ENCODE measurements at places on chromosomes 5 and 9.

DNA sequence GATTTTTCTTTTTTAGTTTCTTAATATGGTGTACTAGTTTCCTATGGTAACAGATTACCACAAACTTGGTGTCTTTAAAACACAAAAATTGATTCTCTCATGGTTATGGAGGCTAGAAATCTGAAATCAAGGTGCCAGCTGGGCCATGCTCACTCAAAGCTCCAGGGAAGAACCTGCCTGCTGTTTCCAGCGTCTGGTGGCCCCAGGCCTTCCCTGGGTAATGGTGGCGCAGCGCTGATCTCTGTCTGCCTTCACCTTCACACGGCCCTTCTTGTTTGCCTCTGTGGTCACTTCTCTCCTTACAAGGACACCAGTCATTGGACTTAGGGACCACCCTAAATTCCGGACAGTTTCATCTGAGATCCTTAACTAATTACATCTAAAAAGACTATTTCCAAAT, 70.5 kb upstream of the GFPT2 start:
- no peak for DNase-seq

GRCh38 chr5:21623831-21624230, 1229.3 kb downstream of the CDH12 start:
- DNase-seq = no peak

- peak; percentile 31 for DNase-seq
These were observed at the start of gene PRRX2 for GRCh38 chr9:129665389-129665775. Gene PRRX2, plus strand, starts transcription at chr9:129665647. Its CDS starts 221 bp downstream, at chr9:129665868.

DNA sequence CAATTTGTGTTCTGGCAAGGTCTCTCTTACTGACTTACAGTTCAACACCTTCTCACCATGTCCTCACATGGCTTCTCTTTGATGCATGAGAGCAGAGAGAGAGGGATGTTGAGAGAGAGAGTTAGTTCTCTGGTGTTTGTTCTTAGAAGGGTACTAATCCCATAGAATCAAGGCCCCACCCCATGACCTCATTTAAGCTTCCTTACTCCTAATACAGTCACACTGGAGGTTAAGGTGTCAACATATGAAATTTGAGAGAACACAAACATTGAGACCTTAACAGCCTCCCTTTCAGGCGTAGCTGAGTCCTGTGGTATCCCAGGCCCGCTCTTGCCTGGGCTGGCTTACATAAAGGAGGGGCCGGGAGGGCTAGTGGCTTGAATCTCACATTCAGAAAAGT, 10.6 kb upstream of the SEMA6A start:
- DNase-seq = no peak

GRCh38 chr5:10675177-10675700, 85.8 kb downstream of the DAP start:
- no peak for DNase-seq

- DNase-seq = no peak
These were observed 6.9 kb downstream of the PROP1 start for GRCh38 chr5:177988989-177989625.

- no peak for DNase-seq
These were observed 1.2 kb upstream of the ABO start for GRCh38 chr9:133276001-133276884.

GRCh38 chr9:14372437-14373335, 58.7 kb upstream of the NFIB start:
- DNase-seq = no peak

DNA sequence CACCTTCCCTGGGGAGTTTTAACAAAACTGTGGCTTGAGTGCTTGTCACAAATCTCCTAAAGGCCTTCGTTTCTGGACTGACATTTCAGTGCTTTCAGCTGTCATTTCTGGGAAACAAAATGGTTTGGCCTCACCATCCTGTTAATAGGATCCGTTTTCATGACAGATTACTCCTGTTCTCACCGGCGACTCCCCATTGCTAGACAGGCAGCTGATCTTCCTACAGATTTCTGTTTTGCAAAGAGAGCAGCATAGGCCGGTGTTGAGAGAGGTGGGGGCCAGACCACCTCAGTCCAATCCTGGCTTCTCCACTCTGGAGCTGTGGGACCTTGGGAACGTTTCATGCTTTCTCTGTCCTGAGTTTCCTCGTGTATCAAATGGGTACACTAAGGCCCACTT, 75.5 kb upstream of the OTULINL start:
- no peak for DNase-seq

DNA sequence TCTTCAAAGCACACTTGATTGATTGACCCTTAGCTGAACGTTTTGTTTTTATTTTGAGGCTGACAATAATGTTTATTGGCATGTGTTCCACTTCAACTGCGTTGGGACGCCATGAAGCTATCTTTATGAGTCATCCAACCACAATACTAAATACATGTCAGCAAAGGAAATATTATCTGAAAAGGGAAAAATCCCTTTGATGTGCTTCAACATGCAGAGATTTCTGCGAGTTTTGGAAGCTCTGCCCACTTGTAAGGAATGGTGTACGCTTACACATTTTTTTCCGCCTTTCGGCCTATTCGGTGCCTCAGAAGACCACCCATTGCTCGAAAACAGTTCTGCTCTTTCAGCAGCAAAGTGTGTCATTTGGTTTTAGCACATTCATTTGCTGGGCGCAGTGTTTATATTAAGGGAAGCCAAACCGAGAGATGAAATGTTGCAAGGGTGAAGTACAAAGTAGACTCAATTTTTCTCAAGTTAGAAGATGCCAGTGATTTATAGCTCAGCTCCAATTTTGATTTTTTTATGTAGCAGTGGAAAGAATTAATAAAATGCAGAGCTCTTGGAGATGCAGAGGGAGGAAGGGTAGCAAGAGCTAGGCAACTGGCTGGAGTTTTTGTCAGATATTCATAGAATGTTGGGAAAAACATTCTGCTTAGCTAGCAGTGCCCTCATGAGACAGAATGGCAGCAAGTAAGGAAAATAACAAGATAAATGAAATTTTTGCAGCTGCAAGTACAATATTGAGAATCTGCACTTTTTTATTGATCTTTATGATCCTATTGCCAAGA, 68.9 kb downstream of the PRDM6 start:
- no peak for DNase-seq

DNA sequence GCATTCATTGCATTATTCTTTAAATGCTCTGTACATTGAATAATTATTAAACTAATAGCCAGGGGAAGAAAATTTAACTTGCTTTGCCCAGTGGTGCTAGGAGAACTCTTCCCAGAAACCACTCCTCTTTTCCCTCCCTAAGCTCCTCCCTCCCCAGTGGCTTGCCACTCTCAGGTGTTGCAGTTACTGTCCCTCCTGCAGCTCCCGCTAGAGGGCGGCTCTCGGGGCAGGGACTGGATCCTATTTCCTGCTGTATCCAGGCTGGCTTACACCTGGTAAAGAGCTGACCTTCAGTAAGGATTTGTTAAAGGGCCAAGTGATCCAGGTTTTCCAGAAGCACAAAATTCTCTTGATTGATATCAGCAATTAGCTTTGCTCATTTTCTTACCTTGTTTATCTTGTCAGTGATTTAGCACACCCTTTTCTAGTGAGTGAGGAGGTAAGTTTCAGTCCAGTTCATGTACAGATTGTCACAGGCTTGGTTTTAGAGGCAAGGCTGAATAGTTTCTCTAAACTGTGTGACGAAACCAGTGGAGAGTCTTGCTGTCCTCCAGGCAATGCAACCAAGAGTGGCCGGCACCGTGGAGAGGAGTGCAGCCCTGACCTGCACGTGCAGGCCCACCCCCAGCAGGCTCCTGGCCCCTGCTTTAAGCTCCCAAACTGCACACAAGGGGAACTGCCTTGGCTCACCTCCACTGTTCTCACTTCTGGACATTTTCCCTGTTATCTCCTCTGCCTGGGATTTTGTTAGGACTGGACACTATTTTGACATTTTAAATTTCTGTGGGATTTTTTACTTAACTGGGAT, 423.8 kb downstream of the SPOCK1 start:
- peak; percentile 19 for DNase-seq

DNA sequence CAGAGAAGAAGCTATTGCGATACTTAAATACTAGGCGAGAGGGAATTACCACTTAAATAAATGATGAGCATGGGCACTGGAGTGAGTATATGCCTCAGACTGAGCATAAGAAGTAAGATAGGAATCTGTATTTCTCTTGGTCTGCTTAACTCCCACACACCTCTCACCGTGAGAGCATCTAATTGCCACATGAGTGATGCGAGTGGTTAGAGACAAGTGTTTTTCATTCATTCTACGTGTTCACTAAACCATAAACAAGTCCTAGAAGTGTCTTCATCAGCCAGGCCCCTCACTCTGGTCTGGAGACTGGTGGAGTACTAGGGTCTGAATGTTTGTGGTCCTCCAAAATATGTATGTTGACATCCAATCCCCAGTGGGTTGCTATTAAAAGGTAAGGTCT, 150.2 kb upstream of the SLC12A2 start:
- no peak for DNase-seq

- DNase-seq = no peak
These were observed 610.3 kb downstream of the TLE1 start for GRCh38 chr9:81079055-81079454.

GRCh38 chr9:137666955-137667670, 48.3 kb downstream of the EHMT1 start:
- DNase-seq = no peak

DNA sequence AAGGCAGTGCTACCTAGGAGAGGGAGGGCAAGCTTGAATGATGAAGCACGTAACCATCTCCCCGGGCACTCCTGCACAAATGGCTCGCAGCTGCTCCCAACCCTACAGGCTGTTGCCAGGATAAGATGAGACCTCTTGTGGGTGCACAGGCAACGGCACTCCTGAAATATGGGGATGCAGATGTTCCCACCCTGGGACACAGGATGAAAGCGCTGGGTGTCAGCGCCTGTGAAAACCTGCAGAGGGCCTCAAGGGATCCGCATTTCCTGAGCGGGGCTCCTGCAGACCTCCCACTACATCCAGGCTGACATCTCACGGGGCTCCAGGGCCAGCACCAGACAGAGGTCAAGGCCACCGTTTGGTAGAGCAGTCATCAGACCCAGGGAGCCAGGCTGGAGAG, 60.7 kb downstream of the SMIM23 start:
- DNase-seq = no peak

DNA sequence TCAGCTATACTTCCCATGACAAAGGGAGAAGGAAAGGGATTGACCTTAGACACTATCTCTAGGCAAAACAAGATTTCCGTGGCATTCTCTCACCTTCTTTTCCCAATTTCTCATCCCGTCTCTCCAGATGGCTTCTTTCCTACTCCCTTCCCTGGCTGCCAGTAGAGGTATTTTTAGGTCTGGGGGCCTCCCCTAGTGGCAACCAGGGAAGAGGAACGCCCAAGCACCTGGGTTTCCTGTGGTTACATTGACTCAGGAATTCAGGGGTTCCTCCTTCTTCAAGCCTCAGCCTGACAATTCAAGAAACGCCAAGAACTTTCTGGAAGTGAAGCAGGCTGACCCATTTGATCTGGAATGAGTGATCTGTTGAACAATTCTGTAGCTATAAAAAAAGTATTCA, 111.5 kb upstream of the OSMR start:
- DNase-seq = no peak

DNA sequence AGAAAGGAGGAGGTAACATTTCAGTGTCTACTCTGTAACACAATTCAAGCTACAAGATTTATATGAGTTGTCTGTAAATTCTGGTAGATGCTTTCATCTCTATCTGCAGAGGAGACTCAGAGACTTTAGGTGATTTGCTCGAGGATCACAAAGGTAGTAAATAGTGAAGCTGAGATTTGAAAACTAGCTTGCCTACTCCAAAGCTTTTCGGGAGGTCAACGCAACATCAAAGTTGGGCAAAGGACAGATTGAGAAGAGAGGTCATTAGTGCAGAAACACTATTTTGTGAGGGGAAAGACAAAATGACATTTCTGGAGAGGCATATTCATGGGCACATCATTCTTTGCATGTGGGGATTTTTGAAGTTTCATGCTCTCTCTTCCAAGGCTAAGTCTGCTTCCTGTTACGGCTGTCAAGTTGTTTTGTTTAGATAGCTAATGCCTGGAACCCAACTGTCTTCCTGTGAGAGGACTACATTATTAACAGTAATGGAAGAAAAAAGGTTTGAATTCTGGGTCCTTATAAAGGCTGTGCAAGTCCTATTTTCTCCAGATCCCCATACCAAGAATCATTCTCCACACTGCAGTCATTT, 413.5 kb upstream of the ZNF462 start:
- no peak for DNase-seq

GRCh38 chr5:81171769-81172168, 61.4 kb upstream of the CKMT2 start:
- no peak for DNase-seq

DNA sequence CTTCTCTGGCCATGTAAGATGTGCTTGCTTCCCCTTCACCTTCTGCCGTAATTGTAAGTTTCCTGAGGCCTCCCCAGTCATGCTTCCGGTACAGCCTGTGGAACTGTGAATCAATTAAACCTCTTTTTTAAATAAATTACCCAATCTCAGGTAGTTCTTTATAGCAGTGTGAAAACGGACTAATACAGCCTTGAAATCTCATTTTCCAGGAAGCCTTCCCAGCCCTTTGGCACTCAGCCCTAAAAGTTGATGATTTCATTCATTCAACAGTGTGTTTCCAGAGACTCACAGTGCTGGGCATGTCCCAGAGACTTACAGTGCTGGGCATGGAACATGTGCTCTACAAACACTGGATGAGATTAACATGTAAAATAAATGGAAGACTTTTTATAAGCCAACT, 135.8 kb downstream of the DCP2 start:
- no peak for DNase-seq

- no peak for DNase-seq
These were observed 1000.0 kb downstream of the PTPRD start for GRCh38 chr9:9612755-9613154.

DNA sequence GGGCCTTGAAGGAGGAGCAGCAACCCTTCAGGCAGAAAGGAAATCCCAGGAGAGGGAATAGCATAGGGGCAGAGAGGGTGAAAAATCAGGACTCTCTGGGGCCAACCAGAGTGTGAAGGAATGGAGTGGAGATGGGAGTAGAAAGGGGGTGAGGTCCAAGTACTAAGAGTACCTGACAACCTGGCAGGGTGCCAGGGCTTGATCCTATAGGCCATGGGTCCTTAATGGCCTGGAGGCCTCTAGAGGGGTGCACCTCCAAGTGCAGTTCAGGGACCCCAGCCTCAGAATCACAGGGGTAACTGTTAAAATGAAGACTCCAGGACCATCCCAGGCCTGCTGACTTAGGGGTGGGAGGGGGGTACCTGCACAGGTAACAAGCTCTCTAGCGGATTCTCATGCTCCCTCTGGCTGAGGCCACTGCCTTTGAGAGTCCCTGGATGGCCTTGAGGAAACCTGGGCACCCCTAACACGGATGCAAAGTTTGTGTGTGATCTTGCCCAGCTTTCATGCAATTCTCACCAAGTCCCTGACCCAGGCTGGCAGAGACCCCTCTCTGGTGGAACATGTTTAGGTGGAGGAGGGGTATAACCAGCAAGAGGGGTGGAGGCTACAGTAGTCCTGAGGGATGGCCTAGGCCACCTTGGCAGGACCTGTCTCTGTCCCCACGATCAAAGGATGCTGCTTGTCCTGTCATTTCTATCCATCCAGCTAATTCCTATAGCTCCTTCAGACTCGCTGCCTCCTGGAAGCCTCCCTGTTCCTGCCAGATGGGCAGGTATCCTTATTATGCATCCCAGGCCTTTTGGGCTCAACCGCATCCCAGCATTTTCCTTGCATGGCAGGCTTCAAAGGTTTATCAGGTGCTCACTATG, 17.6 kb upstream of the CSF1R start:
- DNase-seq = no peak

Measured in activated CD4-positive, alpha-beta T cell treated with anti-CD3 and anti-CD28 coated beads, Interleukin-2, amount 10 ng/mL, durations not matched to agents 7 days and 5 days (primary cell).